T-helper 2 cell treated with Interferon-gamma antibody and Interleukin-4, amounts not matched to agents 100 ng/mL and 5 ng/mL, for 36 hours (primary cell): ENCODE measurements at places on chromosomes 5 and 9. TPM values are rescaled to one million over a fixed set of nuclear protein-coding genes. Genes with fewer than 3 reads are reported as not detected.

Gene ISL1
- not detected in 2 replicates for total RNA-seq

Gene ADAMTSL2
- not detected in 2 replicates for total RNA-seq

Gene SPINK4
- total RNA-seq, result not detected in 2 replicates

Gene SPATA31D3
- not detected in 2 replicates for total RNA-seq

Gene NEURL1B
- 2.0 and 2.2 TPM in 2 replicates for total RNA-seq

Gene GRXCR2
- total RNA-seq, result not detected in 2 replicates

Gene APBA1
- total RNA-seq, result 5.2 and 6.2 TPM in 2 replicates

Gene IFNB1
- not detected in 2 replicates for total RNA-seq

Gene IL3
- total RNA-seq, result 0.82 TPM in 2 replicates
